ENCODE measurements at places on chromosomes 11 and 22.

GRCh38 chr11:12063251-12063650, 47.1 kb upstream of the MICAL2 start:
- DNase-seq = no peak

DNA sequence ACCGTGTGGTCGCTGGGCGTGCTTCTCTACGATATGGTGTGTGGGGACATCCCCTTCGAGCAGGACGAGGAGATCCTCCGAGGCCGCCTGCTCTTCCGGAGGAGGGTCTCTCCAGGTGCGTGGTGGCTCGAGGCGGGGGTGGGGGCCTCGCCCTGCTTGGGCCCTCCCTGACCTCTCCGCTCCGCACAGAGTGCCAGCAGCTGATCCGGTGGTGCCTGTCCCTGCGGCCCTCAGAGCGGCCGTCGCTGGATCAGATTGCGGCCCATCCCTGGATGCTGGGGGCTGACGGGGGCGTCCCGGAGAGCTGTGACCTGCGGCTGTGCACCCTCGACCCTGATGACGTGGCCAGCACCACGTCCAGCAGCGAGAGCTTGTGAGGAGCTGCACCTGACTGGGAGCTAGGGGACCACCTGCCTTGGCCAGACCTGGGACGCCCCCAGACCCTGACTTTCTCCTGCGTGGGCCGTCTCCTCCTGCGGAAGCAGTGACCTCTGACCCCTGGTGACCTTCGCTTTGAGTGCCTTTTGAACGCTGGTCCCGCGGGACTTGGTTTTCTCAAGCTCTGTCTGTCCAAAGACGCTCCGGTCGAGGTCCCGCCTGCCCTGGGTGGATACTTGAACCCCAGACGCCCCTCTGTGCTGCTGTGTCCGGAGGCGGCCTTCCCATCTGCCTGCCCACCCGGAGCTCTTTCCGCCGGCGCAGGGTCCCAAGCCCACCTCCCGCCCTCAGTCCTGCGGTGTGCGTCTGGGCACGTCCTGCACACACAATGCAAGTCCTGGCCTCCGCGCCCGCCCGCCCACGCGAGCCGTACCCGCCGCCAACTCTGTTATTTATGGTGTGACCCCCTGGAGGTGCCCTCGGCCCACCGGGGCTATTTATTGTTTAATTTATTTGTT, 2.4 kb downstream of the PIM3 start:
- peak; percentile 74 for DNase-seq

DNA sequence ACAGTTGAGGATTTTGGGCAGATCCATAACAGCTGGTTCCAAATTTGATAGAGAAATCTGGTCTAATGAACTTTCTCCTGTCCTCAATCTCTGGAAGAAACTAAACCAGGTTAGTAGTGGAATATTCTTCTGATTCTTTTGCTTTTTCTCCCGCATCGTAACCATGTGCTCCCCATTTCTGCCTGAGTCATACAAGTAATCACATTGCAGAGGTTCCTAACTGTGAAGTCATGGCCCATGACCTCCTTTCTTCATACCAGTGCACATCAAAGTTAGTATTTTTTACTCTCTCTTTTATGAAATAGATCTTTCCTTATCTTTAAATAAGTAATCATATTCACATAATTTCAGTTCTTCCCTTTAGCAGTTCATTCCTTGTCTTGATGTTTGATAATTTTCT, 249.0 kb downstream of the DYNC2H1 start:
- DNase-seq = no peak

DNA sequence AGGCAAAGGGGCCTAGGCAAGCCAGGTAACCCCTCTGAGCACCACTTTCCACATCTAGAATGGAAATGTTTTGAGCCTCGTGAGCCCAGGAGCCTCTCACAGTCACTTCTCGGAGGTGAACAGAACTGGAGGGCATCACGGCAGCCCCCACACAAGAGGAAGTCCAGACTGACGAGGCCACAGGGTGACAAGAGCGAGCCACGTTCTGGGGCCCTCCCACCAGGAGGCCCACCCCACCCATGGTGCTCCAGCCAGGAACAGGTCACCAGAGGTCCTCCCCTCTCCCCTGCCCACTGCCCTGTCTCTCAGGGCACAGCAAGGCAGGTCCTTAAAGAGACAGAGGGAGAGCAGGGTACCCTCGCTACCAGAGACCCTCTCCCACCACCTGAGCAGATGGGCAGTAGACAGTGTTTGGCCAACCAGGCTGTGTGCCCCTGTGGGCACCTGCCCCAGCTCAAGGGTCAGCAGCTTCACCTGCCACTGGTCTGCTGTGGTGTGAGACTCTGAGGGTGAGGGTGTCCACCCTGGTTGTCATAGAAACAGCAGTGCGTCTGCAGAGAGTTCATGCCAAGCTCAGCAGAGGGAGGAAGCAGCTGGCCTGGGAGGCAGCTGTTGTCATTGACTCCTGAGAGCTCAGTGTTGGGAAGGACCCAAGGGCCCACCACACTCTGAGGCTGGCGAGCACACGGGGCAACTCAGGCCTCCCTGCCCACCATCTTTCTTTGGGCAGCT, 31.4 kb downstream of the RSPH14 start:
- no peak for DNase-seq

GRCh38 chr11:36540998-36541397, 26.8 kb upstream of the RAG1 start:
- DNase-seq = no peak

GRCh38 chr22:24435861-24436371, 8.5 kb downstream of the ADORA2A start:
- no peak for DNase-seq

GRCh38 chr11:74462009-74462408, 5.3 kb downstream of the KCNE3 start:
- peak; percentile 84 for DNase-seq

DNA sequence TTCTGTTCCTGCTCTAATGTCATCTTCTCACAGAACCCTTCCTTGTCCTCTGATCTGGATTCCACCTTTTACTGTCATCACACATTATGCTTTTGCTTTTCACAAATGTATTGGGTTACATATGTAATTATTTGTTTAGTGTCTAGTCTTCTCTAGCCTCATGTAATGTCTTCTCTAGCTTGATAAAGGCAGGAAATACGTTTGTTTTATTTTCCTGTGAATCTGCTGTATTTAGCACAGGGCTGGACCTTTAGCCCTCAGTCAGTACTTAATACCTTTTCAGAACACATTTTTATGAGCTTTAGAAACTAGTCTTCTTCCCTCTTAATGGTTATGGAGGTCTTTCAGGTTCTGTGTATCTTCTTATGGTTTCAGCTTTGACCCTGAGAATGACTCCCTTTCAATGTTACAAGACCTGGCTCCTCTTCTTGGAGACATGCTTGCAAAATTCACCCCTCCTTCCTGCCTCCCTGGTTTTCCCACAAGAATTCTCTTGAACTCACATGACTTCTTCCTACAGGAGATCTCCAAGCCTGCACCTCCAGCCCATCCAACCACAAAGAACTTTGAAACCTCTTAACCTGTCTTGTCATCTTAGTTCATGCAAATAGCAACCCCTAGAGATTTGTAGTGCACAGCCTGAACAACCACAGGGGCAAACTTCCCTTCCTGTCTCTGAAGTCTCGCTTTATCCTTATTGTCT, 132.7 kb upstream of the DDI1 start:
- no peak for DNase-seq

- DNase-seq = no peak
Observed at GRCh38 chr22:32531228-32531627, 56.6 kb downstream of the FBXO7 start.

DNA sequence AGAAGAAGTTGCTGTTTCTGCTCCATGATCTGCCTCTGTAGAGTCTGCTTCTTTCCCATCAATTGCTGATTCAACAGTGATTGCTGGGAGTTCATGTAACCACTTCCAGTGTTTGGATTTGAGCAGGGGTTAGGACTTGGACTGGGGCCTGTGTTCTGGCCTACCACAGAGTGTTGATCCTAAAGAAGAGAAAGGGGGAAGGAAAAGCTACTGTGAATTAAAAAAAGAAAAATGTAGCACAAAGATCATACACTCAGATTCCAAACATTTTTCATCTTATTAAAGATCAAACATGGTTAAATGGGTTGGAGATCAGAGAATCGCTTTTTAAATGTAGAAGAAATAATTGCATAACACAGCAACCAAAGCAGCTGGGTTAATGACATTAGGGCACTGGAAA, 67.6 kb upstream of the MTMR2 start:
- DNase-seq = no peak

DNA sequence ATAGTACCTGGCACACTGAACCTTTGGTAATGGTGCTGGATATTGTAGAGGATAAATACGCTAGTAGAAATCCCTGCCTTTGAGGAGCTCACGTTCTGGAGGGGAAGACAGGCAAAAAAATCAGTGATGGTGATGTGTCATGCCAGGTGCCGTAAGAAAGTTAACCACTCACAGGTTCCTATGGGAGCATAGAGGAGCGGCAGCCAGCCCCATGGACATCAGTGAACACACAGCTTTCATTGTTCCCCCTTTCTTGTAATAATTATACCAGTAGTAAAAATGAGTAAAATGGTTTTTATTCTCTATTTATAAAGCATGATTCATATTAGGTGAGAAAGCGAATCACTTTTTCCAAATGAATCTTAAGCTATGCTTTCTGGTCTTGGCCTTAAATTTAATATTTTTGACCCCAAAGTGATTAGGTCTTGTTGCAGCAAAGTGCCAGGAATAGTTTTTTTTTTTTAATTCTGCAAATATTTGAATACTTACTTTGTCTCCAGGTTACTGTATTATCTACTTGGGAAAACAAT, 57.9 kb downstream of the UVRAG start:
- no peak for DNase-seq

DNA sequence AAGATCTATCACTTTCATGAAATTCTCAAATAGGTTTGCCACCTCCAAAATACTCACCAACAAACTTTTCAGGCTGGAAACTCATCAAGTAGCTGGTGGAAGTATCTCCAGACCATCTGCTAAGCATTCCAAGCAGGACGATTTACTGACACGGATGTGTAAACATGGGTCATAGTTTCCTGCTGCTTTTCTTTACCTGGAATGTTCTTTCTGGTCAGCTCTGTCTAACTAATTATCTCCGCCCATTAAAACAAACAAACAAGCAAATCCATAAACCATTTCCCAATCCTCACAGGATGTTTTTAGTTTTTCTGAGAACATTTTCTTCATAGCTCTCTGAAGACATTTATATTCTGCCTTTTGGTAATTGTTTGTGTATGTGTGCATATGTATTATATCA, 397.0 kb downstream of the METTL15 start:
- DNase-seq = no peak

- DNase-seq = no peak
Observed at GRCh38 chr11:45880772-45881570, 4.5 kb upstream of the MAPK8IP1 start.

DNA sequence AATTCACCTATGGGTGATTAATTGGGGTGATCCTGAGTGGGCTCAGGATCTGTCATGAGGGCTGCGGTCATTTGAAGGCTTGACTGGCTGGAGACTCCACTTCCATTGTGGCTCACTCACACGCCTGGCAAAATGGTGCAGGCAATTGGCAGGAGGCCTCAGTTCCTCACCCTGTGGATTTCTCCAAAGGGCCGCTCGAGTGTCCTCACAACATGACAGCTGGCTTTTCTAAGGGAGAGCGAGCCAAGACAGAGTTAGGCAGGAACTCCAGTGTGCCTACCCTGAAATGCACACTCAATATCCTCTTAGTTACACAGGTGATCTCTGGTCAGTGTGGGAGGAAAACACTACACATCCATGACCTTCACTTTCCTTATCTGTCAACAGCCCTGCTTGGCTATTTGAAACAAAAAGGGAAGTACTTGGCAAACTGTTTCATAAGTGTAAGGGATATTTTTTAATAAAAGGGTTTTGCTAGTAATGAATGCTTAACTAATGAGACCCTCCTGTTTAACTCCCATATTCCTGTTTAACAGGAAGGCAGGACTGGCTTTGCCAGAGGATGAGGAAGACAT, 25.7 kb downstream of the OSBP2 start:
- DNase-seq = no peak

GRCh38 chr11:43555816-43556611, 124.5 kb upstream of the HSD17B12 start:
- no peak for DNase-seq

Data from tibial artery (tissue), 4 donors.